ENCODE measurements at places on chromosomes 5 and 9. TPM values are rescaled to one million over a fixed set of nuclear protein-coding genes. Genes with fewer than 3 reads are reported as not detected.
A peak's percentile ranks its signal among the peaks of the same experiment; 100 is the strongest.

DNA sequence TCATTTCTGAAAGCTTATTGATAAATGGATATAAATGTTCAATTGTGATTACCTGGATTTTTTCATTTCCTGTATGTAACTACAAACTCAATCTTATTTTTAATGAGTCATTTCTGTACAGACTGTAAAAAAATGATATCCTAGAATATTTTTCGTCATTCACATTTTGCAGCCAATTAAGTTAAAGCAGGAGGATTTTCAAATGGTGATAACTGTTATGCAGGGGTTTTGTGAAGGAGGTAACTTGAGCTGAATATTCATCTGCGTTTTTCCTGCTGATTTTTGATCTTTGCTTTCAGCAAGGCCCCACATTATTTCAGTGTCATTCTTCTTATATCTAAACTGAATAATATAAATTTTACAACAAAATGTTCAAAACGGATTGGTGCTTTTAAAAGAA is 74.1 kb downstream of the SLF1 start:
- no peak for DNase-seq

- DNase-seq = no peak
These were observed 198.7 kb upstream of the C9orf72 start for GRCh38 chr9:27771803-27772545.

GRCh38 chr9:134356496-134357470 is 30.5 kb downstream of the RXRA start:
- DNase-seq = no peak

DNA sequence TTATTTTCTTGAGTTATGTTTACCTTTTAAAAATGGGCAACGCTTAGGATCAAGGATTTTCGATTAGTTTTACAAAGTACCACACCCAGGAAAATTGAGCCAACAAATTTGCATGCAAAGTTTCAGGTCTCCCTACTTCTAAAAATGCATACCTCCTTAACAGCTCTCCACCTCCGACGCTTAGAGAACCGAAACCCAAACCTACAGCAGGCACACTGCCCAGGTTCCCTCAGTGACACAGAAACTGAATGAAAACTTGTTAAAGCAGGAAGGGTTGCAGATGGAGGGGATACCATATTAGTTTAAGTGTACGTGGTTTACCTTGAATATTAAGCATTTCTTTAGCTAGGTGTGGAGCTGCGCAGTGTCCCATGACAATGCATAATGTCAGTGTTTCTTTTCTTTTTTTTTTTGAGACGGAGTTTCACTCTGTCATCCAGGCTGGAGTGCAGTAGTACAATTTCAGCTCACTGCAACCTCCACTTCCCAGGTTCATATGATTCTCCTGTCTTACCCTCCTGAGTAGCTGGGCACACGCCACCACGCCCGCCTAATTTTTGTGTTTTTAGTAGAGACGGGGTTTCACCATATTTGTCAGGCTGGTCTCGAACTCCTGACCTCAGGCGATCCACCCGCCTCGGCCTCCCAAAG is 1.6 kb upstream of the SUB1 start:
- no peak for DNase-seq

GRCh38 chr5:83914199-83914598 is 193.5 kb upstream of the HAPLN1 start:
- DNase-seq = no peak

- peak; percentile 38 for DNase-seq
These were observed 777 bp downstream of the ENDOG start for GRCh38 chr9:128818839-128819715.

GRCh38 chr9:93649610-93650261 is 73.4 kb downstream of the PHF2 start:
- DNase-seq = no peak

GRCh38 chr9:93675336-93676150 is 99.2 kb downstream of the PHF2 start:
- peak; percentile 11 for DNase-seq

DNA sequence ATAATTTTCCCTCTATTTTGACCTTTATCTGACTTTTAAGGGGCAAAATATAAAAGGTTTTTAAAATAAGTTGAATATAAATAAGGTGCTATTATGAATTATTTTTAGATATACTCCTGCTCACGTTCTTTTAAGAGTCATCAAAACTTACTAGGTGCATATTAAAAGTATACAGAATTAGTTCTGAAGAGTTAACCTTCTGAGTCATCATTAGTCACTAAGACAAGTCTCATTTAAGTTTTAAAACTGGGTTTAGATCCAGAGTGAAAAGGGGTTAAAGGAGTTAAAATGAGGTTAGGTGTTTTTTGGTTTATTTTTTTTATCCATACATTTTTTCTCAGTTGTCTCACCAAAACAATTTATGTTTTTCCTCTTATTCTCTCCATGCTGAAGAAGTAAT is 41.7 kb downstream of the SMIM15 start:
- DNase-seq = no peak

DNA sequence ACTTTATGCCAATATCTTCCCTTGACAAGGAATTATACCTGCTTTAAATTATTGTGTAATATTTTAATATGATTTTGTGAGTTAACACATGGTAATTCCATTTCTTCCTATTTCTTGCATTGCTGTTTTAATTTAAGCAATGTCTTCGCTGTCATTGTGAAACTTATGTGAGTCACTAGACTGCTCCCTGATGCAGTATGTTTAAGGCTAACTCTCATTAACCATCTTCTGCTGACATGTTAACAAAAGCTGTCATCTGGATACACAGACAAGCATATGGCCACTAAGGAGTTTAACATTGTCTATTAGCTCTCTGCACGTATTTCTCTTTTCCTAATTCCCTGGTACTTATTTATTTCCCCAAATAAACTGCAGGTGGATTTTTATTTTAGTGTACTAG is 980.8 kb upstream of the CTNND2 start:
- no peak for DNase-seq

GRCh38 chr5:165349735-165350134 is 1844.3 kb downstream of the MAT2B start:
- no peak for DNase-seq

The CLIC3 gene
- total RNA-seq = 0.38 TPM

The MELK gene
- 0.75 TPM for total RNA-seq

The MSANTD3 gene
- 11.1 TPM for total RNA-seq

The SOX30 gene
- total RNA-seq = not detected

The PCDHA1 gene
- 0.09 TPM for total RNA-seq

The HSD17B4 gene
- 127 TPM for total RNA-seq

The EGFL7 gene
- 10.6 TPM for total RNA-seq

The ABCA1 gene
- 10.5 TPM for total RNA-seq

All from pancreas (tissue), 10 donors.